AG04450 (cell line): ENCODE measurements at places on chromosomes 1 and 21.

GRCh38 chr1:84223751-84224432, 77.6 kb upstream of the SAMD13 start:
- DNase-seq, result no peak

DNA sequence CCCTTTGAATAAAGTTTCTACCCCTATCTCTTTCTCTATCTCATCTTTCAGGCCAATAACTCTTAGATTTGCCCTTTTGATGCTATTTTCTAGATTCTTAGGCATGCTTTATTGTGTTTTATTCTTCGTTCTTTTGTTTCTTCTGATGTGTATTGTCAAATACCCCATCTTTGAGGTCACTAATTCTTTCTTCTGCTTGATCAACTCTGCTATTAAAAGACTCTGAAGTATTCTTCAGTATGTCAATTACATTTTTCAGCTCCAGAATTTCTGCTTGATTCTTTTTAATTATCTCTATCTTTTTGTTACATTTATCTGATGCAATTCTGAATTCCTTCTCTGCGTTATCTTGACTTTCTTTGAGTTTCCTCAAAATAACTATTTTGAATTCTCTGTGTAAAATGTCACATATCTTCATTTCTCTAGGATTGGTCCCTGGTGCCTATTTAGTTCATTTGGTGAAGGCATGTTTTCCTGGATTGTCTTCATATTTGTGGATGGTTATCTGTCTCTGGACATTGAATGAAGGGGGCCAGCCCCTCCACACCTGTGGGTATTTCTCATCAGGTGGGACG, 11.2 kb upstream of the CYP2J2 start:
- no peak for DNase-seq

GRCh38 chr1:63189677-63190076, 132.7 kb upstream of the FOXD3 start:
- DNase-seq, result no peak

GRCh38 chr1:224170748-224171478, 12.1 kb upstream of the DEGS1 start:
- no peak for DNase-seq

- no peak for DNase-seq
These were observed 19.2 kb downstream of the CLIC4 start for GRCh38 chr1:24764439-24764838.
